ENCODE measurements at places on chromosomes 5 and 9. TPM values are rescaled to one million over a fixed set of nuclear protein-coding genes. Genes with fewer than 3 reads are reported as not detected.

The ADRB2 gene
- 0.21 TPM for total RNA-seq

GRCh38 chr5:119290161-119290569 is 65.7 kb upstream of the TNFAIP8 start:
- no peak for DNase-seq

The P4HA2 gene
- 44.9 TPM for total RNA-seq

GRCh38 chr9:16341177-16341576 is 529.3 kb downstream of the BNC2 start:
- no peak for DNase-seq

The WWC1 gene
- total RNA-seq = 0.09 TPM

GRCh38 chr9:101485924-101486692 is 47.5 kb upstream of the RNF20 start:
- DNase-seq = no peak
